Activated naive CD8-positive, alpha-beta T cell treated with anti-CD3 and anti-CD28 coated beads for 36 hours (primary cell): ENCODE measurements at places on chromosomes 5 and 9. TPM values are rescaled to one million over a fixed set of nuclear protein-coding genes. Genes with fewer than 3 reads are reported as not detected.

GRCh38 chr5:80806929-80807328 lies 152.1 kb upstream of the DHFR start:
- H3K36me3 ChIP-seq: peaks cover 24% of the 10 kb centered on the region
- H3K4me1 ChIP-seq: peaks cover 7% of the 10 kb centered on the region
- DNase-seq: no peak

DNA sequence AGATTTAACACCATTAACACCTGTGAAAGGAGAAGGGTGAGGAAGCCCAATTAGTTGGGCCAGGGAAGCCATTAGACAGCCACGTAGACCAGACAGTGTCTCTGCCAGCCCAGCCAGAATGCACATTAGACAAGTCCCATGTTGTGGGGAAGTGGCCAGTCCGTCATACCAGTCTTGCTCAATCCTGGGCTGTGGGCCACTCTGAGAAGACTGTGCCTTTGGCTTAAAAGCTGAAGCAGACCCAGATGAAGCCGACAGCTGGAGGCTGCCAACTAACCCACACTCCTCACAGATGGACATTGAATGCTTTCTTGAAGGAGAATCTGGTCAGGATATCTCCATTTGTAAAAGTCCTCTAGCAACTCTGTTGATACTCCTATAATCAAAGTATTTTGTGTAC lies 128.5 kb downstream of the CHSY3 start:
- H3K27ac ChIP-seq: no peak overlapping the region
- H3K4me1 ChIP-seq: no peaks in the 10 kb centered on the region
- H3K36me3 ChIP-seq: no peaks in the 10 kb centered on the region

Gene CAAP1
- total RNA-seq: 20.8 TPM

Gene OMD
- total RNA-seq: not detected

DNA sequence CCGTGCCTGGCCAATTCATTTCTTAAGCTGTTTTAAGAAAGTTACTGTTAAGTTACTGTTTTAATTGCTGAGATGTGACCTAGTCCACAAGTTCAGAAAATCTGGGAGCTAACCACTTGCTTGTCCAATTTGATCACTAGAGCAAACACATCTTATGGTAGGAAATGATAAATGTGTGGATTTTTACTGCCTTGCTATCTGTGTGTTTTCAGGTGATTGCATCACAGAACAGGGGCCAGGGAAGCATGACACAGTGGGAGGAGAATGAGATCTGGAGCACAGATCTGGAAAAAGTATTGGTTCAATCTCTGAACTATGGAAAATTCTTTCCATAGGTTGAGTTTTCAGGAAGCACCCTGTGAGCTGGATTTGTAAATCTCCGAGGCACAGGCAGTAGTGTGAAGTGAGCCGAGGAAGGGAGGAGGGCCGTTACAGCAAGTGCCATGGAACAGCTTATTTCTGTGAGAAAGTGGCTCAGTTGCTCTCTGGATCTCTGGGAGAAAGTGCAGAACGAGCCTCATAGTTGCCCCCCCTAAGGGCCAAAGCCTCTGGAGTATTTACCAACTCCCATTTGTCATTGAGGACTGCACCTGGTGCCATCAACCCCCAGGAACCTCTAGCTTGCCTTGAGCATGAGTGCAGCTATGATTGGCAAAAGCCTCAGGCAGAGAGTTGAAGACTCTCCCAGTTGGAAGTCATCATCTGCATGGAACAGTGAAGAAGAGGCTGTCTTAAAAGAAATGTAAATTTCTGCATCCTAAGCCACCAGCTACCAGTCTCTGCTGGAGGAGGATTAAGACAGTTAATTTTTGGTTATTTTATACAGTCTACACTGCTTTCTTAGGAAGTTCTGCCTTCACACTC lies 161.8 kb upstream of the CLINT1 start:
- H3K36me3 ChIP-seq: no peaks in the 10 kb centered on the region

Gene GABRA6
- total RNA-seq: not detected

- H3K27ac ChIP-seq: peak overlapping the region; percentile 25
- H3K4me3 ChIP-seq: no peak overlapping the region
- H3K36me3 ChIP-seq: peaks cover 15% of the 10 kb centered on the region
- no peak for DNase-seq
These were observed 570.6 kb upstream of the CLINT1 start for GRCh38 chr5:158429564-158429963.

Gene ORM2
- total RNA-seq: not detected

- no peaks in the 10 kb centered on the region for H3K4me1 ChIP-seq
- H3K4me3 ChIP-seq: no peak overlapping the region
- no peak for DNase-seq
These were observed 73.0 kb downstream of the GADD45G start for GRCh38 chr9:89677702-89678395.

DNA sequence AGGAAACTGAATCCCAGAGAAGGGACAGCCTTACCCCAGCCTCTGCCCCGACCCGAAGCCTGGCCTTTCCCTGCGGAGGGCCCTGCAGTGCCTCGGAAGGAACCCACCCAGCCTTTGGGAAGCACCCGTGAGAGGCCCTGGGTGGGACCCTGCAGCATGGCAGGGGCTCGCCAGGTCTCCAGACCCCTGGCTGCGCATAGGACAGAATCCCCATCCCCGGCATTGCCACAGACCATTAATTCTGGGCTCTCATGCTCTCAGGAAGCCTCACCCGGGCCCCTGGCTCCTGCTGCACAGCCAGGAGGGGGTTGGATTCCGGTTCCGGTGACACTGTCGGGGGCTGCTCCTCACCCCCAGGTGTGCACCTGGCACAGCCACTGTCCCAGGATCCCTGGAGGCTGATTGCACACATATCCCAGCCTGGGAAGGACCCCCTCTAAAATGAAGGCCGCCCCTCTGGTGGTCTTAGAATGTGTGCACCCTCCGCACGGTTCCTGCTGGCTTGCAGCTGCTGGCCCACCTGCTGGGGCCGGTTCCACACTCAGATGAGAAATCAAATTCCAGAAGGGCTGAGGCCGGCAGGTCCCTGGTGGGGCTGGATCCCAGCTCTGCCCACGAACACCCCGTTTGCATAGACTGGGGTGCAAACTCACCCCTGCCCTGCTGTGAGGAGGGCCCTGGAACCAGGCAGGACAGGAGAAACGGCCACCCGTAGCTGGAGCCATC lies 4.7 kb downstream of the EGFL7 start:
- DNase-seq: no peak
- H3K27ac ChIP-seq: no peak overlapping the region
- H3K27me3 ChIP-seq: peaks cover 17% of the 10 kb centered on the region
- H3K4me3 ChIP-seq: no peak overlapping the region
- H3K4me1 ChIP-seq: peaks cover 4% of the 10 kb centered on the region
- no peaks in the 10 kb centered on the region for H3K36me3 ChIP-seq

Gene FANCG
- total RNA-seq: 92.8 TPM

- DNase-seq: peak; percentile 17
- H3K36me3 ChIP-seq: peaks cover 18% of the 10 kb centered on the region
- H3K4me1 ChIP-seq: peaks cover 41% of the 10 kb centered on the region
- H3K27ac ChIP-seq: peak overlapping the region; percentile 100
- no peaks in the 10 kb centered on the region for H3K27me3 ChIP-seq
These were observed 650 bp downstream of the MRRF start for GRCh38 chr9:122265149-122265915.

DNA sequence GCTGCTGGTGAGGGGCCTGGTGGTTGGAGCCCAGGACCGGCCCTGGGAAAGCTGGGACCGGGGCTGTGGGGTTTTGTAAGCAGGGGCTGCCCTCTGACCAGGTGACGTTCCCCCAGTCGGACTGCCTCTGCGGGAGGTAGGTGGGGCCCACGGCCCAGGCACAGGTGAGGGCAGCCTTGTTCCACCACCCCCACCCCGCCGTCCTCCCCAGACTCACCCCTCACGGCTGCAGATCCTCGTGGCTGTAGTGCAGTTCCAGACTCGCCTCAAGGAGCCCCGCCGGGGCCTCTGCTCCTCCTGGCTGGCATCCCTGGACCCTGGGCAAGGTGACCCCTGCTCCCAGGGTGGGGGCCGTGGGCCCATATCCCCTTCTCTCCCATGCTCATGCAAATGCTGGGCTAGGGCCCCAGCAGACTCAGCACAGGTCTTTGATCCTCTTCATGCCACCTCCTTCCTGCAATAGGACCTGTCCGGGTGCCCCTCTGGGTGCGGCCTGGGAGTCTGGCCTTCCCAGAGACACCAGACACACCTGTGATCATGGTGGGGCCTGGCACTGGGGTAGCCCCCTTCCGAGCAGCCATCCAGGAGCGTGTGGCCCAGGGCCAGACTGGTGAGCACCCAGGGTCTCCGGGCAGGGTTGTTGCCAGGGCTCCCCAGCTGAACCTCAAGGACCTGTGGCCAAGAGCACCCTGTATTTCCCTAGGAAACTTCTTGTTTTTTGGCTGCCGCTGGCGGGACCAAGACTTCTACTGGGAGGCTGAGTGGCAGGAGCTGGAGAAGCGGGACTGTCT lies 6.6 kb downstream of the RNF208 start:
- peaks cover 2% of the 10 kb centered on the region for H3K4me1 ChIP-seq
- DNase-seq: no peak
- no peak overlapping the region for H3K4me3 ChIP-seq
- no peak overlapping the region for H3K27ac ChIP-seq
- H3K27me3 ChIP-seq: no peaks in the 10 kb centered on the region
- peaks cover 9% of the 10 kb centered on the region for H3K36me3 ChIP-seq

Gene FYB1
- 74.1 TPM for total RNA-seq

GRCh38 chr9:113620377-113621161 lies 157.0 kb downstream of the RGS3 start:
- DNase-seq: peak; percentile 60
- no peaks in the 10 kb centered on the region for H3K36me3 ChIP-seq
- H3K27me3 ChIP-seq: no peaks in the 10 kb centered on the region
- peaks cover 41% of the 10 kb centered on the region for H3K4me1 ChIP-seq
- H3K27ac ChIP-seq: no peak overlapping the region
